ENCODE measurements at places on chromosomes 1 and 21. TPM values are rescaled to one million over a fixed set of nuclear protein-coding genes. Genes with fewer than 3 reads are reported as not detected.

GRCh38 chr1:166843769-166844596 is 4.7 kb downstream of the POGK start:
- DNase-seq: no peak

DNA sequence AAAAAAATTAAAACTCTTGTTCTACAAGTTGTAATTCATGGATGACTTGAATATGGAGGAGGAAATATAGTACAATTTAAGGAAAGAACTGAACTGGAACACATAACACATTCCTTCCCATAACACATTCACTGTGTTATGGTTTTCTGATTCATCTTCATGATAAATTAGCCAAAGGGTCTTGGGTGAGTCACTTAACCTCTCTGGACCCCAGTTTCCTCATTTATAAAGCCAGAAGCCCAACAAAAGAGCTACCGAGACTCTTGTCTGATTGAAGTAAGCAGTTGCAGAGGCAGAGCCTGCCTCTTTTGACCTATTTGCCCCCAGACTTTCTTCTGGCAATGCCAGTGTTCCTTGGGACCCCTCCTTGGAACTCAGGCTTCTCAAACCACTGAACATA is 161.9 kb upstream of the KCTD3 start:
- no peak for DNase-seq

DNA sequence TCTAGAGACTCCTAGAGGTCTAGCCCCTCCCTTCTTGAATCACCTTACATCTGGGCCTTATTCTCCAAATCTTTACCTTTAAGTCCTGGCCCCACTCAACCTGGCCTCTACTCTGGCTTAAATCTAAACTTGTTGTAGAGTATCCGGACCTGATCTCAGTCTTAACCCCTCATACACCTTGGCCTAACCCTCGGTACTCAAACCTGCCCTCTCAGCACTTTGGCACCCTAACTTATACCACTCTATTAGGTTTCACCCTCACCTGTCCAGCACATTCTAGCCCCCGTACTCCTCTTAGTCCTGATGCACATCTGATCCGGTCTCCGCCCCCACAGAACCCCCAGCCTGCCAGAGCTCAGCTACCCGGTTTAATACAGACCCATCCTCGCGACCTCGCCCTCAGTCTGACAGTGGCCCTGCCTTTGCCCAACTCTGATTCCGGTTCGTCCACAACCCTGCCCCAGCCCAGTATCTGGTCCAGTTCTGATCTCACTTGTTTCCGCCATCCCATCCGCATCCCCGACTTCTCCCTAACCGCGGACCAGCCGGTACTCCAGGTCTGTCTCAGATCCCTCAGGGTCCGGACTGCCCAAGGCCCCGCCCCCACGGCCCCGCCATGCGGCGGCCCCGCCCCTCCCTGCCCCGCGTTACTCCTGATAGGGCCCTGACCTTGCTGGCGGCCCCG is 1.5 kb downstream of the TRIM62 start:
- peak; percentile 92 for DNase-seq

DNA sequence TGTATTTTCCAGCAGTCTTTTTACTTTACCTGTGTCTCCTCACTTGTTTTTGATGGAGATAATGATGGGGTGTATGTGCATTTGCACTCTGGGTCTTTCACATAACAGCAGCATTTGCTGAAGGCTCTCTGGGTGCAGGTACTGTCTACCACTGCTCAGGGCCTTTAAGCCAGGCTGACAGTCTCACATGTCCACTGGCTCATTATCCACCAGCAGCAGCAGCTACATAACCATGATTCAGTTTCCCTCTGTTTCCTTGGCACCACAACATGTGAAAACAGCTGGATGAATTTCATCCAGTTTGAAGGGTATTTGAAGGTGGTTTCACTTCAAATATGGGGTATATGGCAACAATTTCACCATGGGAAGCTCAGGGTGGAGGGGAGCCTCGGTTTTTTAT is 41.2 kb upstream of the ROR1 start:
- no peak for DNase-seq

DNA sequence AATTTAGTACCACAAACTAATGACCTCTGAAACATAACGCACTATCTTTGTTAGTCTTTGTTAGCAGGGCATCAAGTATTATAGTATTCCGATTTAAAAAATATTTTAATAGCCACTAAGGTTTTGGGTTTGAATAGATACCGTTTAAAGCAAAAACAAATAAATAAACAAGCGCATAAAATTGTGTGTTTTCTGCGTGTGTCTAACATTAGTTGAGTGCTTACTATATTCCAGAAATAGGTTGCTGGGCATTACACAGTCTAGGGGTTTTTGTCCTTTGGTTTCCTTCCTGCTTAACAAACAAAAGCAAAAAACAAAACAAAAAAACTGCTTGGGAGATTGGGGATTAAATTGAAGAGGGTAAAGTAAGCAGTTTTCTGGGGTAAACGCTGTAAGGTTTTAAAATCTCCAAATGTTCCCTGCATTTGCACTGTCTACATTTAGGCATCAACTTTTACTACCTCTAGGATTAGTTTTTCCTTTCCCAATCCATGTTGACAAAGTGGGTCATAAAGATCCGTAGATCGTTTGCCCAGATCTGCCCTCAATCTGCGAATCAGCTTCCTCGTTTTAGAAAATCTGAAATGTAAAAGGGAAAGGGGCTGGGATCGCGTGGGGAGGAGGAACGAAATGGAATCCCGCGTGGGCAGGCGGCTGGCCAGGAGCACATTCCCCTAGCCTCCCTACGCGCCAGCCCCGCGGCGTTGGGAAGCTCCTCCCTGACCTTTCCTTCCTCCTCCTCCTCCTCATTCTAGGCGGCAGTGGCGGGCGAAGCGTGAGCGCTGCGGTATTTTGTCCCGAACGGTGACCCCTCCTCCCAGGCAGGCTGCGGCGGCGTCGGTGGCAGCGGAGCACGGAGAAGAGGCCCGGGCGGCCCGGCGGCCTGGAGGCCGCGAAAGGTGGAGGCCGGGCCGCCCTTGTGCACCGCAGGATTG is at the start of gene KCTD3:
Gene KCTD3 (plus strand): TSS at position 749 of the 935 bp plus-strand sequence. CDS start 382 bp downstream, outside the sequence.
- peak; percentile 79 for DNase-seq

GRCh38 chr21:34363733-34364132 is at the start of gene KCNE2:
Gene KCNE2, plus strand, starts transcription at chr21:34364006. Its CDS starts 6,473 bp downstream, at chr21:34370479.
- DNase-seq: no peak

GRCh38 chr1:44786138-44786840 is 1.7 kb downstream of the BEST4 start:
- DNase-seq: peak; percentile 64

- DNase-seq: no peak
Measured at GRCh38 chr21:43731476-43731875, 12.5 kb downstream of the PDXK start.

Gene C2CD2
- 37.5 TPM for total RNA-seq

Gene MANEAL
- total RNA-seq: not detected

Gene LHX8
- not detected for total RNA-seq

Gene VPS13D
- total RNA-seq: 33.2 TPM

Gene APCS
- total RNA-seq: not detected

Gene DLGAP3
- total RNA-seq: not detected

Gene DNM3
- 4.7 TPM for total RNA-seq

Gene FAM72C
- 0.83 TPM for total RNA-seq
